ENCODE measurements at places on chromosomes 16 and 17. TPM values are rescaled to one million over a fixed set of nuclear protein-coding genes. Genes with fewer than 3 reads are reported as not detected.

The VASN gene
- 0.86 TPM for total RNA-seq

The PAM16 gene
- total RNA-seq, result 19.6 TPM

The CSH2 gene
- total RNA-seq, result not detected

The ATP1B2 gene
- total RNA-seq, result not detected

The TTYH2 gene
- total RNA-seq, result 2.1 TPM

The MYOCD gene
- total RNA-seq, result not detected

The TP53I13 gene
- 31.6 TPM for total RNA-seq

The TOP2A gene
- total RNA-seq, result 61.5 TPM

The PDPK1 gene
- 30.7 TPM for total RNA-seq

The CDH16 gene
- not detected for total RNA-seq

The MT1F gene
- total RNA-seq, result 0.33 TPM

The ATP6V0C gene
- total RNA-seq, result 45.9 TPM

The CEP112 gene
- total RNA-seq, result 12.1 TPM

The GLIS2 gene
- total RNA-seq, result 2.0 TPM

The CA7 gene
- total RNA-seq, result not detected

The C1QL1 gene
- not detected for total RNA-seq

The GDPD1 gene
- total RNA-seq, result 2.6 TPM

The TEX19 gene
- under 0.01 TPM for total RNA-seq

The ZNF19 gene
- total RNA-seq, result 4.2 TPM

The HSF5 gene
- total RNA-seq, result 0.19 TPM

The SPNS3 gene
- total RNA-seq, result 0.98 TPM

The CHMP1A gene
- total RNA-seq, result 163 TPM

The CIBAR2 gene
- total RNA-seq, result not detected

The PTX4 gene
- total RNA-seq, result 0.19 TPM

The REXO5 gene
- 7.2 TPM for total RNA-seq

The ARL6IP1 gene
- total RNA-seq, result 317 TPM

The PRSS36 gene
- total RNA-seq, result 0.65 TPM

The ITPRIPL2 gene
- 40.8 TPM for total RNA-seq

The FAM117A gene
- total RNA-seq, result 7.6 TPM

The PIK3R6 gene
- not detected for total RNA-seq

The CCR7 gene
- not detected for total RNA-seq

The FBXW10B gene
- total RNA-seq, result 0.98 TPM

The ARL17A gene
- 2.6 TPM for total RNA-seq

The TSNAXIP1 gene
- 0.33 TPM for total RNA-seq
